ENCODE measurements at places on chromosomes 4 and X.

- no peak overlapping the region for H3K27ac ChIP-seq
- no peak for DNase-seq
- H3K4me3 ChIP-seq = no peak overlapping the region
- no peaks in the 10 kb centered on the region for H3K36me3 ChIP-seq
- no peaks in the 10 kb centered on the region for H3K4me1 ChIP-seq
Observed at GRCh38 chrX:56618323-56618722, 54.9 kb downstream of the UBQLN2 start.

DNA sequence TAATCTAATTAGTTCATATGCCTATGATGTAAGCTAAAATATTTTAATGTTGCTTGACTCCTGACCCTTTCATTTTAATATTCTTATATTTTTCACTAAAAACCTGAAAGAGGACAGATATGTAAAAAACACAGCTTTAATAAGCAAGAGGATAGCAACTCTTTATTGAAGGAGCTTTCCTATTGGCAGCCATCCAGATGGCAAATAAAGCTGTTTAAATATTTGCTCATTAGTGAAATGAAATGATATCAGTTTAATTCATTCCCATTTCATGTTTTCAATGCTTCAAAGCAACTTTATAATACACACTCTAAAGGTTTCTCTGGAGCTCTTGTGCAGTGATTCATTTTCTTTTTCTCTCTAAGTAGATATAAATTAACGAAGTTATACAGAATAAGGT lies 473.4 kb downstream of the PCDH7 start:
- no peaks in the 10 kb centered on the region for H3K4me1 ChIP-seq
- H3K4me3 ChIP-seq = no peak overlapping the region
- no peak for DNase-seq
- H3K36me3 ChIP-seq = no peaks in the 10 kb centered on the region
- H3K27me3 ChIP-seq = no peaks in the 10 kb centered on the region

- no peaks in the 10 kb centered on the region for H3K36me3 ChIP-seq
- H3K4me1 ChIP-seq = no peaks in the 10 kb centered on the region
- H3K4me3 ChIP-seq = no peak overlapping the region
Observed at GRCh38 chrX:133159205-133159604, 58.9 kb downstream of the TFDP3 start.

GRCh38 chr4:73828956-73829355 lies 7.5 kb upstream of the CXCL6 start:
- H3K27ac ChIP-seq = no peak overlapping the region
- no peak overlapping the region for H3K4me3 ChIP-seq
- H3K27me3 ChIP-seq = peaks cover 2% of the 10 kb centered on the region
- H3K4me1 ChIP-seq = no peaks in the 10 kb centered on the region

DNA sequence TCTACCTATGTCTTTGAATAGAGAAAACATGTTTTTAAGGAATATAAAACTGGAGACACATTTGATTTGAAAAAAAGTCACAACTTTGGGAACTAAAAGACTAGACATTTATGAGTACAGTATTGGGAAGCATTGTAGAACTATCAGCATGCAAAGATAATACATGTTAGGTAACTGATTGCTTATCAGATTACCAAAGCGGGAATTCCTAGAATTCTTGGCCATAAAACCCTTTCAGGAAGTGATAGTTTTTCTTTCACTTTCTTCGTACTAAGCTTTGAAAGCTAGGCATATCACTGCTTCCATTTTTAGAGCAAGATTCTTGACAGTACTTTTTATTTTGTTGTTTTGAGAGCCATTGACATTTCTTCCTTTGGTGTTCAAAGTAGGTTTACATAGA lies 646.6 kb upstream of the PITX2 start:
- H3K4me3 ChIP-seq = no peak overlapping the region
- H3K36me3 ChIP-seq = no peaks in the 10 kb centered on the region
- no peak for DNase-seq
- H3K4me1 ChIP-seq = no peaks in the 10 kb centered on the region
- no peak overlapping the region for H3K27ac ChIP-seq

DNA sequence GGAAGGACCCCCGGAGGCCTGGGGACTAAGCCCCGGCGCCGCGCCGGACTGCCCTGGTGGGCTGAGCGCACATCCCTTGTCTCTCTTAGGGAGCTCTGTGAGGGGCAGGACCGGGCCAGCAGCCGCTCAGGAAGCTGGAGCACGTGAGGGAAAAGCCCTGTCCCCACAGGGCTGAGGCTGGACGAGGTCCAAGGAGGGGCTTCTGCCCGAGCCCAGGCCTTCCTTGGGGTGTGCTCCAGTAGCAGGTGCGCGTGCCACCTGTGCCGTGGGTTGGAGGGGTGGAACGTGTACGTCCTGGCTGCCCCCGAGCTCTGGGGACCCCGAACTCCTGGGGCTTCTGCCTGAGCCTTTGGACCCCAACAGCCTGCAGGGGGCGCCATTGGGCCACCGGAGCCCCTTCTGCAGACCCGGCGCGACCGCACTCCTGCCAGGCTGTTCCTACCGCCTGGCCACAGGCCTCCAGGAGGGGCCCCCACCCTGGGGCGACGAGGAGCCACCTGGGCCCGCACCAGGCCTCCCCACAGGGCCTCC lies 27.2 kb downstream of the TACC3 start:
- no peaks in the 10 kb centered on the region for H3K27me3 ChIP-seq
- H3K4me3 ChIP-seq = peak overlapping the region; percentile 16
- H3K36me3 ChIP-seq = peaks cover 7% of the 10 kb centered on the region
- H3K27ac ChIP-seq = no peak overlapping the region
- peaks cover 30% of the 10 kb centered on the region for H3K4me1 ChIP-seq

DNA sequence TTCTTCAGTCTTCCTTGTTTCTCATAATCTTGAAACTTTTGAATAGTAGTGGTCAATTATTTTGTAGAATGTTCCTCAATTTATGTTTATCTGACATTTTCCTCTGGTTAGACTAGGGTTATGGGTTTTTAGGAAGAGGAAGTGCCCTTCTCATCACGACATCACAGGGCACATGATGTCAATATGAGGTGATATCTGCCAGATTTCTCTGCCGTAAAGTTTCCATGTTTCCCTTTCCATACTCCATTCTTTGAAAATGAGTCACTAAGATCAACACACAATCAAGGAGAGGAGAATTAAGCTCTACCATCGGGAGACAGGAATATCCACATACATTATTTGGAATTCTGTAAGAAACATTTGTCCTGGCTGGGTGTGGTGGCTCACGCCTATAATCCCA lies 28.4 kb downstream of the RP2 start:
- H3K27me3 ChIP-seq = no peaks in the 10 kb centered on the region
- no peaks in the 10 kb centered on the region for H3K36me3 ChIP-seq
- no peak overlapping the region for H3K4me3 ChIP-seq
- DNase-seq = no peak
- no peaks in the 10 kb centered on the region for H3K4me1 ChIP-seq
- no peak overlapping the region for H3K27ac ChIP-seq

GRCh38 chr4:87071401-87071800 lies 136.6 kb downstream of the AFF1 start:
- H3K4me1 ChIP-seq = peaks cover 27% of the 10 kb centered on the region
- DNase-seq = peak; percentile 31
- peaks cover 2% of the 10 kb centered on the region for H3K36me3 ChIP-seq

- no peak for DNase-seq
- no peaks in the 10 kb centered on the region for H3K36me3 ChIP-seq
- H3K27me3 ChIP-seq = no peaks in the 10 kb centered on the region
Observed at GRCh38 chr4:98780926-98781325, 122.5 kb upstream of the TSPAN5 start.

DNA sequence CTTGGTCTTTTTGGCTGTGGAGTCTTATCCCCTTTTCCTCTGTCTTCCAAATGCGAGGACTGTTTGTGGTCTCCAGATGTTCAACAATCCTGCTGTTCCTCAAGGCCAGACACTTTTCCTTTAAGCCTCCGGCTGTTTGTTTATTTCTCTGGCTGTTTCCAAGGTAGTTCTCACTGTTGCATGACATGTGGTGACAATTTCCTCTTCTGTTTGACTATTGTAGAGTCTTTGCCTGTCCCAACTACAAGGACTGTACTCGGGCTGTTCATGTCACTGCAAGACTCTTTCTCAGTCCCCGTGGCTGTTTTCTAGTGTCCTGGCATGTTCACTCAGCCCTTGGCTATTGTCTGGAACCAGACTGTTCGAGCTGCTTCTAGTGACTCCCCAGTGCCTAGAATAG lies 50.6 kb downstream of the ZNF157 start:
- no peak overlapping the region for H3K27ac ChIP-seq
- H3K27me3 ChIP-seq = no peaks in the 10 kb centered on the region
- no peaks in the 10 kb centered on the region for H3K4me1 ChIP-seq
- H3K36me3 ChIP-seq = no peaks in the 10 kb centered on the region

DNA sequence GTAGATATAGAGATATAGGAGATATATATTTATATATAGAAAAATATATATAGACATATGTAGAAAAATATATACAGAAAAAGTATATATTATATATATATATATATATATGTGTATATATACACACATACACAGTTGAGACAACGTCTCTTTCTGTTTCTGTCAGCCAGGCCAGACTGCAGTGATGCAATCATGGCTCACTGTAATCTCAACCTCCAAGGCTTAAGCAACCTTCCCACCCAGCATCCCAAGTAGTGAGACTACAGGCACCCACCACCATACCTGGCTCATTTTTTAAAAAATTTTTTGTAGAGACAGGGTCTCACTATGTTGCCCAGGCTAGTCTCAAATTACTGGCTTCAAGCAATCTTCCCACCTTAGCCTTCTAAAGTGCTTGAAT lies 426.3 kb downstream of the GPM6A start:
- H3K4me1 ChIP-seq = no peaks in the 10 kb centered on the region
- no peaks in the 10 kb centered on the region for H3K36me3 ChIP-seq
- H3K27me3 ChIP-seq = no peaks in the 10 kb centered on the region
- DNase-seq = no peak

GRCh38 chrX:22399437-22400192 lies 126.9 kb downstream of the CBLL2 start:
- no peak overlapping the region for H3K27ac ChIP-seq
- no peak for DNase-seq
- no peaks in the 10 kb centered on the region for H3K4me1 ChIP-seq
- no peaks in the 10 kb centered on the region for H3K27me3 ChIP-seq

DNA sequence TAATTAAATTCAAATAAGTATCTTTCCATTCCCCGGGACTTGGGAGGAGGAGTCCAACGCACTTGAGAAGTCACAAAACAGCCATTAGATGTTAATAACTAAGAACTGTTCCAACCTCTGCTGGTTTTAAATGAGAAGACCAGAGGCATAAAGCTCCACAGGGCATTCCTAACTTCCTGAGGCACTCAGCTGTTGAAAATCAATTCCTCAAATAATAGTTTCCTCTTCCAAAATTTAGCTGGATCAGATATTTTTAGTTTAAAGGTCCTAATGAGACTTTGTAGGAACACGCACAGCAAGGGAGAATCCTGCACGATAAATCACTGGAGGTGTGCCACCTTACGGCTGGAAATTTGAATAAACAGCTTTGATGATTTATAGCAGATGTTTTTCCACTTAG lies 504.3 kb upstream of the ZFP42 start:
- no peaks in the 10 kb centered on the region for H3K4me1 ChIP-seq
- no peak overlapping the region for H3K4me3 ChIP-seq
- H3K27ac ChIP-seq = no peak overlapping the region
- no peaks in the 10 kb centered on the region for H3K27me3 ChIP-seq
- H3K36me3 ChIP-seq = no peaks in the 10 kb centered on the region

- no peak overlapping the region for H3K27ac ChIP-seq
- no peak overlapping the region for H3K4me3 ChIP-seq
- no peaks in the 10 kb centered on the region for H3K36me3 ChIP-seq
- H3K4me1 ChIP-seq = no peaks in the 10 kb centered on the region
Observed at GRCh38 chrX:126394681-126395080, 157.9 kb downstream of the DCAF12L1 start.

DNA sequence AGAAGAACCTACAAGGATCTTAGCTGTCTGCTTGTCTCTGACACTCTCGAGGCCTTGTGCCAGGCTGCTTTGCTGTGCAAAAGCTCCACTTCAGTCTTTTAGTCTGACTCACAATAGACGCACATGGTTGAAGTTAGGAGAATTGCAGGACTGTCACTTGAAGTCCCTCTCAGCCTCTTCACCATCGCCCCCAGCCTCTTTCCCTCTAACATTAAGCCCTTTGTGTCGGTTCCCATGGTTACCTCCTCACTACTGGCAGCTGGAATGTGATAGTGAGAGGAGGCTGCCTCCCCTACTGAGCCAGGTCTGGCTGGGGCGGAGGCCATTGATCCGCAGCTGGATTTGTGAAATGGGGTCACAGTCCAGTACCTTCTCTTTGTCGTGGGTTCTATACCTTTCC lies 201.8 kb downstream of the SOWAHB start:
- H3K27ac ChIP-seq = no peak overlapping the region
- H3K36me3 ChIP-seq = peaks cover 5% of the 10 kb centered on the region
- DNase-seq = no peak
- H3K4me1 ChIP-seq = peaks cover 26% of the 10 kb centered on the region
- no peak overlapping the region for H3K4me3 ChIP-seq

GRCh38 chrX:118047446-118048186 lies 69.0 kb downstream of the KLHL13 start:
- H3K36me3 ChIP-seq = no peaks in the 10 kb centered on the region
- no peak for DNase-seq
- no peaks in the 10 kb centered on the region for H3K27me3 ChIP-seq
- H3K4me1 ChIP-seq = peaks cover 3% of the 10 kb centered on the region
- H3K4me3 ChIP-seq = no peak overlapping the region
